Fibroblast of skin of back (primary cell): ENCODE measurements at places on chromosomes 2 and 18.

DNA sequence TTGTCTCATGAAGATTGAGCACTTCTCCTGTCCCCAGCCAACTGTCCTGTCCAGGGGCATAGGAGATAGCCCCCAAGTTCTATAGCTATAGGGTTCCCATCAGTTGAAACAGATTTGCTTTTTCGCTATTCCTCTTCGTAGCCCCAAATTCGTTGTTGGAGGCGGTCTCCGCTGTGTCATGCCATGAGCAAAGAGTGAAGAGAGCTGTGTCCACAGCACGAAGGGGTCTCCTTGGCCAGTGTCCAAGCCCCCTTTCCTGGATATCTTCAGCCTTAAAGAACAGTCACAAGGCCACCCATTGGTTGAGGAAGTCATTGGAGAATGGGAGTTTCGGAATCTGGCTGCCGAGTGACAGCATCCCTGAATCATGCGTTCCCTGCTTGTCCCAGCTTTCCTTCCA is 21.0 kb downstream of the IGFBP5 start:
- no peak for DNase-seq

DNA sequence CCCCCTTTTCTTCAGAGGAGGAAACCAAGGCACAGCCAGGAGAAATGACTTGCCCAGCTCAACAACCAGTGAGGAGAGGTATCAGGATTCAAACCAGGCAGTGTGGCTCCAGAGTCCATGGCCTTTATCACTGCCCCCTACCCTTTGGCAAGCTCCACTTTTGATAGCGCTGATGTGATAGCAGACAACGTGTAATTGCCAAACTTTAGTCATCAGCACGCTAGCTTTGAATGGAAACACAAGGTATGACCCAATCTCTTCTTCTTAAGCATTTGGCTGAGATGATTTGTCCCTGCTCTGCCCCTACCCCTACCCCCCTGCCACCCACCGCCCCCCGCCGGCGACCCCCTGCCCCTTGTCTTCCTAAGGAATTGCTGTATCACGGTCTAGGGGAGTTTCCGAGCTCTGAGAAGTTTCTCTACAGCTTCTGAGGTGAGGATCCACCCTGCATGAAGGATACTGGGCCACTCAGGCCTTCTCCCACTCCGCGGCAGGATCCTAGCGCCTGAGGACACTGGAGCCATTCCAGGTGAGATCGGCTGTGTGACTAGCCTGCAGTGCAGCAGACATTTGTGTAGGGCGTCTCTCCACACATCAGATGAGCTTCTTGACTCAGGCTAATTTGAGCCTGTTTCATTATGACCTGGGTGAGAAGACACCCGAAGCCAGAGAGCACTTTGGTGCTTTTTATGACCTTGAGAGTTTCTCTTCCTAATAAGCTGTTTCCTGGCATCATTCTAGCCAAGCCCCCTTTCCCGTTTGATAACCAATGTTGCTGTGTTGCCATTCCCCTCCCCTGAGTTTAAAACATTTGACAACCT is 75.1 kb upstream of the MAP4K4 start:
- DNase-seq: no peak

- DNase-seq: no peak
These were observed 15.0 kb downstream of the CCDC74A start for GRCh38 chr2:131542438-131543384.

GRCh38 chr2:47688561-47688960 is 94.4 kb upstream of the MSH6 start:
- DNase-seq: no peak
